ENCODE measurements at places on chromosomes 16 and 17.
A peak's percentile ranks its signal among the peaks of the same experiment; 100 is the strongest.

- DNase-seq = no peak
These were observed 8.0 kb upstream of the RNF112 start for GRCh38 chr17:19403021-19403420.

GRCh38 chr16:50611332-50611934, 63.2 kb downstream of the NKD1 start:
- DNase-seq = no peak

DNA sequence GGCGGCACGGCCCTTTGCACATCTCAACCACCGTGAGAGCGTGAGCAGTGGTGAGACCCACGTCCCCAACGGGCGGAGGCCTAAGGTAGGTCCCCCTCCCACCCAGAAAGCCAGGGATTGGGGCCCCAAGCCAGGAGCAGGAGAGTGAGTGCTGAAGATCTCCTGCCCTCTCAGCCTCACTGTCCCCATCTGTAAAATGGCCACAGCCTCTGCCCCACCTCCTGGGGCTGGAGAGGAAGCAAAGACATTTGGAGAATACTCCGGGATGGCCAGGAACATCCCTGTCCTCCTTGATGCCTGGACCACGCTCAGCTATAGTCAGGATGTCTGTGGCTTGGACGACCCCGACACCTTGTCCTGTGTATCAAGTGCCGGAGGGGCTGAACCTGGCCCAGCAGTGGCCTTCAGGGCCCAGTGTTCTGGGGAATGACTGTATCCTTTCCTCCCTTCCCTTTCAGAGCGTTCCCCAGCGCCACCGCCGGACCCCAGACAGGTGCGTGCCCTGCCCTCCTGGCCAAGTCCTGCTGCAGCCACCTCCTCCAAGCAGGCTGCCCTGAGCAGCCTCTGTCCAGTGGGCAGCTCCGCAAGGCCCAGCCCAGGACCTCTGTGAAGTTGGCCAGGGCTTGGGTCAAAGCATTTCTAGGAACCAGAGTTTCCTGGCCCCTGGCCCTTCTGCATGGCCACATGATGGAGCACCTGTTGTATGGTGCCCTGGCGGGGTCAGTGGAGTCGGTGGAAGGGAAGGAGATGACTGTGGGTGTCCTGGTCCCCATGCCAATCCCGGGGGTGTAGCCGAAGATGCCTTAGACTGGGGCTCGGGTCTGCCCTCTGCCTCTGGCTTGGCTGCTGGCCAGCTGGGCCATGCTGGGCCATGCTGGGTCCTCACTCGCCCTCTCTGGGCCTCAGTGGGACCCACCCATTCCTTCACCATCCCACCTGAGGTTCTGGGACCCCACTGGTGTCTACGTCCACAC, 38.4 kb downstream of the ADCY7 start:
- DNase-seq = no peak

GRCh38 chr17:32992321-32993033, 830 bp downstream of the SPACA3 start:
- DNase-seq = no peak

GRCh38 chr17:72804949-72805707, 287.4 kb downstream of the SLC39A11 start:
- DNase-seq = no peak

DNA sequence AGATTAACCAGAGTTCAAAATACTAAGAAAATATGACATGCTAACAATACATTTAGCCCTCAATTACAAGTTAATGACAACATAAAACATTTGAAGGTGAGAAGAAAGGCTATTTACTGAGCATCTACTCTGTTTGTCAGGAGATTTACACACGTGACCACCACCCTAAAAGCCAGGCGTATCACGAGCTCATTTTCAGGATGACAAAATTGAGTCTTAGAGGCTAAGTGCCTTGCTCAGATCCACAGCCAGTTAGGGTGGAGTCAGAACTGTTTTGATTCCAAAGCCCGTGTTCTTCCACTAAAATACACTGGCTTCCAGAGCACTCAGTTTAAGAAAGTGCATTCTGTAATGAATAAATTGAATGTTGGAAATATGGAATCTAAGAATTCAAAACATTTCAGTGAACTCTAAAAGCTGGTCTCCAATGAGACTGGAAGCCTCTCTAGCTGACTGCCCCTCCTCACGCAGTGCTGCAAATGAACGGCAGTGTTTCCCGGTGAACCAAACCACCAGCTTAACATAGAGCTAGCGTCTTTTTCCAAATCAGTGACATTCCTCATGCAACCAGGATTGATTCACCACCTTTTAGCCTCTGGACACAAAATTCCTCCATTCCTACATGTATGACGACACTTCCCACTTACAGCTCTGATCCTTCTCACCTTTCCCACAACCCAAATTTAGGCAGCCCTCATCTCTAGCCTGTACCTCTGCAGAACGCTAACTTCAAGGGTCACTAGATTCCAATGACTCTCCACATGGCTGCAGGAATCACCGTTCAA, 5.9 kb downstream of the ZDHHC7 start:
- peak; percentile 33 for DNase-seq

DNA sequence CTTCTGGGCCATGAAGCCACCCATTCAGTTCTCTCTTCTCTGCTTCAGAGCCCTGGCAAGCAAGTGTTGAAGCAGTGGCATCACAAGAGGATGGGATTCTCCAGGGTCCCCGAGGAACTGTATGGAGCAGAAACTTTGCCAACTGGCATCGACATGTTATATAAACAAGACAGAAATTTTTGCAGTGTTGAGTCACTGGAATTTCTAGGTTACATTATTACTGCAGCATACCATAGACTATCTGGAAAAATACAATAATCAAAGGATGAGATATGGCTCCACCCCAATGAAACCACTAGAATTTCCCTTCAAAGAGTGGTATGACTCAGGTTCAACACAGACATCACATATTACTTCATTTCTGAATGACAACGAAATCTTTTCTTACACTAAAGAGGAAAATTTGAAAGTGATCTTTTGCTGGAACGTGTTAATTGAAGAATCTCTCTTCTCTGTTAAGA, 343.0 kb upstream of the DYNLRB2 start:
- DNase-seq = peak; percentile 33

GRCh38 chr16:78363843-78364555, 264.5 kb downstream of the WWOX start:
- DNase-seq = no peak

- DNase-seq = no peak
These were observed 76.3 kb downstream of the KSR1 start for GRCh38 chr17:27532269-27533263.

DNA sequence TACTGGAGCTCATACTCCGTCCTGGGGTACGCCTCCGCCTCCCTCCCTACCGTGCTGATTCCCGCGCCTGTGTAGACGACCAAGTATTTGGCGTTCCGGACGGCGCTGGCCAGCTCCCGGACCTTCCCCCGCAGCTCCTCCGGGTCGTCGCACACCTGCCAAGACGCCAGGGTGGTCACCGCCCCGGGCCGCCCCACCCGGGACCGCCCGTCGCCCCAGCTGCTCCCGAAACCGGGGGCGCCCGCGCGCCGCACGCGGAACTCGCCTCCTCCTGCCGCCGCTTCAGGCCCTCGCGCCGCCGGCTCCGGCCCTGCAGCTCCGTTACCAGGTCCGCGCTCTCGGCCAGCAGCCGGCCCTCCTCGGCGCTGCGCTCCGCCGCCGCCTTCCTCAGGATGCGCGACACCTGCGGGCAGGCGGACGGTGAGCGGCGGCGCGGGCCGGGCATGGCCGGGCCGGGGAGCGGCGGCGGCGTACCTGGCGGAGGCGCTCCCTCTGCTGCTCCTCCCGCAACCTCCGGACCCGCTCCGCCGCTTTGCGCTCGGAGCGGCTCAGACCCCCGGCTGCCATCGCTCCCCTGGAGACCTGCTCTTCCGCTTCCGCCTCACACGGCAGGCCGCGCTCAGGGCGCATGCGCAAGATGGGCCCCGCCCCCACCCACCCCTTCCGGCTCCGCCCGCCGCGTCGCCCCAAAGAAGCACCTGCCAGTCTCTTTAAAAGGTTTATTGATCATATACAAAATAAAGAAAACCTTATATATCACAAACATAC, at the start of gene SIRT7:
Gene SIRT7 (minus strand): TSS at position 612 of the 768 bp plus-strand sequence. CDS start 45 bp downstream, at position 567.
- DNase-seq = peak; percentile 69

- DNase-seq = peak; percentile 19
These were observed 29.7 kb upstream of the LGALS9 start for GRCh38 chr17:27601069-27601974.

DNA sequence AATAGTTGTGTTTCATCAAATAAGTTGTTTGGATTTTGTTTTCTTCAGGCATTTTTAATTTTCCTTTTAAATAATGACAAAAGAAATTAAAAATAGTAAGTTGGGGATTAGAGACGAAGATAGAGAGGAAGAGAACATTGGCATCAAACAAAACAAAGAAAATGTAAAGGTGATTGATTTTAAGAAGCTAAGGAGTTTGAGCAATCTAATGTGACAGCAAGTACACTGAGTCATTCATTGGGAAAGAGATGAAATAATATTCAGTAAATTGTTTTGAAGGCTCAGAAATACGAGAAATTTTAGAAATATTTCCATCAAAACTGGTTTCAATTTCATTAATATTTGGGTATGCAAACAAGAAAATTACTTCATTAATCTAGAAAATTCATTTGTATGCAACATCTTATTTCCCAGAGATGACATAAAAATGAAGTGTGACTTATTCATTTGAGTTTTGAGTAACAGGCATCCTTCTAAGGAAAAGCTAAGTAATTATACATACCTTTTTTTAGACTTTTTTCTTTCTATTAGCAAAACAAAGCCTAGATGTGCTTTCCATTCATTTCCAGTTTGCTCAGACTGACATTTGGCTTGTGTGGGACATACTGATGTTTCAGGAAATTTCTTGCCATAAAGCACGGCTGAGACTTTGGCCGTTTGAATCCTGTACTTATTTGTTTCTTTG, 66.7 kb downstream of the COX10 start:
- no peak for DNase-seq

DNA sequence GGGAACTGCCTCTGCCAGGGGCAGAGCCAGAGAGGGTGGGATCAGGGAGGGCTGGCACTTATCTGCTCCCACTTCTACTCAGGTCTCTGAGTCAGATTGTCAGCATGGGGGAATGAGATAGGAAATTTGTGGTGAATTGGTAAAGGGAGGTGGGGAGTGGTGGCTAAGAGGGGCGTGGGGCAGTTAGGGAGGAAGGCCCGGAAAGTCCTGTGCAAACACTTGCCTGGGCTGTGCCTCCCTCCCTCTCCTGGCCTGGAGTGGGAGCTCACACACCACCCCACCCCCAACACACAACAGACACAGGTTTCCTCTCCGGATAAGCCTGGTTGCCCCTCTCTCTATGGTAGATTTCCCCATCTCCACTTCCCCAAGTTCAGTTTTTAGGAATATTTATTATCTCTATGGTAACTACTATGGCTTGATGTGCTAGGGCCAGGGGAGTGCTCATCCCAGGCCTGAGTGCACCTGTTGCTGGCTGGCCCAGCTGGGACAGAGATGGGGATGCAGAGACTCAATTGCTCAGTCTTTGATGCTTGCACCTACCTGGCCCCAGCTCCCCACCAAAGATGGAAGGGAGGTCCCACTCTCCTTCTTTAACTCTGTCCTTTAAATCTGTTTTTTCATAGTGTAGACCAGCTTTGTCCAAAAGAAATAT, 2.7 kb downstream of the SPNS2 start:
- DNase-seq = no peak
